ENCODE measurements at places on chromosomes 13 and 19. TPM values are rescaled to one million over a fixed set of nuclear protein-coding genes. Genes with fewer than 3 reads are reported as not detected.

SLC17A7 gene
- polyA plus RNA-seq, result 0.06 TPM

MYPOP gene
- polyA plus RNA-seq, result 0.81 TPM

C19orf18 gene
- 0.17 TPM for polyA plus RNA-seq

LRG1 gene
- polyA plus RNA-seq, result 0.10 TPM

PSG1 gene
- polyA plus RNA-seq, result 23.3 TPM

GRCh38 chr13:20782116-20782708, 8.5 kb upstream of the EEF1AKMT1 start:
- DNase-seq, result no peak

- peak; percentile 39 for DNase-seq
These were observed 33.9 kb downstream of the CCNE1 start for GRCh38 chr19:29845574-29846176.

- DNase-seq, result no peak
These were observed 194.7 kb downstream of the URI1 start for GRCh38 chr19:30136611-30137195.

DNA sequence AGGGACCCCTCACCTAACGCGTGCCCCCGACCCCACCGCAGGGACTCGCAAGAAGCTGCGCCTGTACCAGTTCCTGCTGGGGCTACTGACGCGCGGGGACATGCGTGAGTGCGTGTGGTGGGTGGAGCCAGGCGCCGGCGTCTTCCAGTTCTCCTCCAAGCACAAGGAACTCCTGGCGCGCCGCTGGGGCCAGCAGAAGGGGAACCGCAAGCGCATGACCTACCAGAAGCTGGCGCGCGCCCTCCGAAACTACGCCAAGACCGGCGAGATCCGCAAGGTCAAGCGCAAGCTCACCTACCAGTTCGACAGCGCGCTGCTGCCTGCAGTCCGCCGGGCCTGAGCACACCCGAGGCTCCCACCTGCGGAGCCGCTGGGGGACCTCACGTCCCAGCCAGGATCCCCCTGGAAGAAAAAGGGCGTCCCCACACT, 4.7 kb upstream of the MYBPC2 start:
- peak; percentile 82 for DNase-seq

DNA sequence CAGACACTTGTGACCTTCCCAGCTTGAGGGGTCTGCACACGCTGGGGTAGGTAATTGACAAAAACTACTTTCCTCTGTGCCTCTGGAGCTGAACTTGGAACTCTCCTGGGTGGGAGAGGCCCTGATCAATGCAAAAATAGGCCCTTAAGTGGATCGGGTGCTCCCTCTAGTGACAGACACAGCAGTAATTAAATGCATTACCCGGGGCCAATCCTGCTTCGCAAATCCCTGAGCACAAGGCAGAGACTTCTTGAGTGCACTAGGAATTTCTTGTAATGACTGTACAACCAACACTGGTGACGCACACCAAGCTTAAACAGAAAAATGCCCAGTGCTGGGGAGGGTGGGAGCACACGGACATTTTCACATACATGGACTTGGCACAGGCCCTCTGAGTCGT, 10.6 kb upstream of the UBE2S start:
- DNase-seq, result peak; percentile 83

GRCh38 chr19:11019824-11020223, 59.0 kb downstream of the SMARCA4 start:
- DNase-seq, result peak; percentile 8

- DNase-seq, result no peak
These were observed 42.1 kb downstream of the RHPN2 start for GRCh38 chr19:33022472-33023116.

- DNase-seq, result no peak
These were observed 316.2 kb downstream of the MTUS2 start for GRCh38 chr13:29136341-29136740.

GRCh38 chr19:33503433-33504057, 18.0 kb downstream of the PEPD start:
- no peak for DNase-seq

DNA sequence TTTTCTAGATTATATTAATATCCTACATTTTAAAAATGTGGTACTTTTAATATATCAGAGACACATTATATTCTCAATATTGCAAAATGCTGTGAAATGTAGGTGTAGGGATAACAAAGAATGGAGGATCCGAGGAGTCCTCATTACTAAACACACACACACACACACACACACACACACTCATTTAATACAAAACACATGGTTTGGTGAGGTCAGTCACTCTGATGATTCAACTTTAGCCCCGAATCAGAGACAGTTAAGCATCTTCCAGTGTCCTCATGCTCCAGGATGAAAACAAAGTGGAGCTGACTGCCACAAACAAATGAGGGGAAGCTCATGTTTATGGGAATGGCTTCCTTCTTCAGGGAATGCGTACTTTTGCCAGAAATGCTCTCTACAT, 147.5 kb downstream of the CYSLTR2 start:
- peak; percentile 72 for DNase-seq

- DNase-seq, result peak; percentile 39
These were observed 2494.9 kb upstream of the PCDH20 start for GRCh38 chr13:63910511-63910910.

GRCh38 chr13:79382545-79383275, 23.3 kb downstream of the RBM26 start:
- DNase-seq, result no peak
